ENCODE measurements at places on chromosomes 4 and X. TPM values are rescaled to one million over a fixed set of nuclear protein-coding genes. Genes with fewer than 3 reads are reported as not detected.

The PCDH11X gene
- total RNA-seq = 0.05 TPM

The TEC gene
- 1.1 TPM for total RNA-seq

- H3K27ac ChIP-seq = no peak overlapping the region
- DNase-seq = peak; percentile 23
- peaks cover 6% of the 10 kb centered on the region for H3K36me3 ChIP-seq
- H3K27me3 ChIP-seq = peaks cover 15% of the 10 kb centered on the region
These were observed 876 bp downstream of the HPRT1 start for GRCh38 chrX:134460862-134461220.

DNA sequence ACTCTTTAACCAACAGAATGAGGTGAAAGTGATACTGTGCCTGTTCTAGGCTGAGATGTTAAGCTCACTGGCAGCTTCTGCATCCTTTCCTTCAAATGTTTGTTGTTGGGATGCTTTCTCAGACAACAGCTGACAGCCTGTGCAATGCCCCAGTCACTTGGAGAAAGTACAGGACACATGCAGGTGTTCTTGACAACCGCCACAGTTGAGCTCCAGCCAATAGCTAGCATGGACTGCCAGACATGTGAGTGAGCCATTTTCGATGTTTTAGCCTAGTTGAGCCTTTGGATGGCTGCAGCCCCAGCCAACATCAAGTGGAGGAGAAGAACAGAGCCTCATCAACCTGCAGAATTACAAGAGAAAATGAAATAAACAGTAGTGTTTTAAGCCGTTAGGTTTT, 94.1 kb upstream of the PPP3CA start:
- H3K4me3 ChIP-seq = no peak overlapping the region
- H3K36me3 ChIP-seq = no peaks in the 10 kb centered on the region
- no peak for DNase-seq
- no peaks in the 10 kb centered on the region for H3K4me1 ChIP-seq
- no peaks in the 10 kb centered on the region for H3K27me3 ChIP-seq
